ENCODE measurements at places on chromosomes 5 and 9. TPM values are rescaled to one million over a fixed set of nuclear protein-coding genes. Genes with fewer than 3 reads are reported as not detected.

Gene SMIM27
- total RNA-seq, result 24.4 TPM

Gene RMRP
- 1,987 TPM for total RNA-seq

Gene GRXCR2
- total RNA-seq, result not detected

Gene AGXT2
- total RNA-seq, result not detected

Gene CFAP157
- total RNA-seq, result 0.20 TPM

Gene PCDHGA7
- total RNA-seq, result 2.1 TPM

Gene IDNK
- total RNA-seq, result 9.6 TPM

Gene TAF11L10
- total RNA-seq, result not detected

Gene RABGAP1
- total RNA-seq, result 36.3 TPM

Gene SLC25A48
- total RNA-seq, result not detected

Gene CDC20B
- not detected for total RNA-seq

Gene SH2D3C
- 9.8 TPM for total RNA-seq

Gene PCDHA9
- 0.14 TPM for total RNA-seq

Gene GARIN3
- not detected for total RNA-seq

Gene SH3GL2
- total RNA-seq, result not detected

Gene STPG3
- not detected for total RNA-seq

Gene ADAMTS2
- total RNA-seq, result 26.9 TPM

Gene FKTN
- total RNA-seq, result 24.6 TPM

Gene FYB1
- 23.2 TPM for total RNA-seq

Gene LHX3
- not detected for total RNA-seq

Gene RUFY1
- total RNA-seq, result 55.0 TPM

Gene C5orf34
- 0.43 TPM for total RNA-seq

Gene CREB3
- total RNA-seq, result 57.8 TPM

Gene ERAP2
- total RNA-seq, result 7.3 TPM

Gene KIAA1191
- 106 TPM for total RNA-seq

Gene SLC25A2
- total RNA-seq, result not detected

Gene ZFP37
- total RNA-seq, result 1.9 TPM

Gene ADAMTSL2
- total RNA-seq, result 58.2 TPM

Gene CTXN3
- total RNA-seq, result not detected

Gene TRIM14
- total RNA-seq, result 8.8 TPM

Gene CRAT
- total RNA-seq, result 139 TPM

Gene FOXB2
- not detected for total RNA-seq

Gene BSPRY
- 0.89 TPM for total RNA-seq

Gene SOWAHA
- not detected for total RNA-seq

Gene TTC23L
- 3.4 TPM for total RNA-seq

Gene SAXO1
- total RNA-seq, result 0.50 TPM

Gene SH3PXD2B
- 47.8 TPM for total RNA-seq

Gene C8G
- total RNA-seq, result not detected

Gene FGF18
- total RNA-seq, result 0.61 TPM

Gene HAUS6
- total RNA-seq, result 11.5 TPM

Gene LTC4S
- 11.1 TPM for total RNA-seq

Gene HEMGN
- total RNA-seq, result not detected

Gene SRP19
- total RNA-seq, result 39.8 TPM

Gene CCL28
- 0.89 TPM for total RNA-seq

Gene REXO4
- 18.9 TPM for total RNA-seq

Gene SLC27A6
- total RNA-seq, result 20.9 TPM

Gene CNTNAP3B
- total RNA-seq, result 1.5 TPM

Gene GABRA1
- total RNA-seq, result 1.9 TPM

Gene PTGDS
- total RNA-seq, result 241 TPM
